AG08395 (cell line): ENCODE measurements at places on chromosomes 2 and 18.

- DNase-seq: no peak
Measured at GRCh38 chr2:45622336-45623075, 11.4 kb upstream of the SRBD1 start.

GRCh38 chr18:35658112-35658511 lies 76.6 kb downstream of the GALNT1 start:
- no peak for DNase-seq

- DNase-seq: peak; percentile 66
Measured at GRCh38 chr2:97995026-97995733, 568 bp downstream of the TMEM131 start.

DNA sequence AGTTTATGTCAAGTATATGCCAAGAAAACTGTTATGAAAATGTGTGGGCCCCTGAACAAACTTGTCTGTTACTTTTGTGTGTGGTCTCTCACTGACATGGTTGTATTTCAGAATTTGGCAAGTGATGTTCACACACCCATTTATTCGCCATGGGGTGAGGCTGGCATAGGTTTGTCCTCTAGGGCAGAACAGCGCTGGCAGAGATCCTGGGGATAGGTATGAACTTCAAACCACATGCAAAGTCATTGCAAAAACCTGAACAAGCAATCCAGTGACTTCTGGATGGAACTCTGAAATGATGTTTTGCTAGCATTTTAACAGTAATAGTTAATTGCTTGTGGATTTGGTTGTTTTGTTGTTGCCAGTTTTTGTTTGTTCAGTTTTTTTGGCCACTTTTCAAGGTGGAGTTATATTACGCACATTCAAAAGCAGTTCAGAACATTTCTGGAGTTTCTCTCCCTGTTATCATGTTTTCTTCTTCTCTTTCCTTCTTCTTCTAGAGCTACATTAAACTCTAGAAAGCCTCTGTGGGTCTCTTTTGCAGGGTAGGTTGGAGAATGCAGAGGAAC lies 78.5 kb downstream of the MDH1 start:
- DNase-seq: peak; percentile 21

DNA sequence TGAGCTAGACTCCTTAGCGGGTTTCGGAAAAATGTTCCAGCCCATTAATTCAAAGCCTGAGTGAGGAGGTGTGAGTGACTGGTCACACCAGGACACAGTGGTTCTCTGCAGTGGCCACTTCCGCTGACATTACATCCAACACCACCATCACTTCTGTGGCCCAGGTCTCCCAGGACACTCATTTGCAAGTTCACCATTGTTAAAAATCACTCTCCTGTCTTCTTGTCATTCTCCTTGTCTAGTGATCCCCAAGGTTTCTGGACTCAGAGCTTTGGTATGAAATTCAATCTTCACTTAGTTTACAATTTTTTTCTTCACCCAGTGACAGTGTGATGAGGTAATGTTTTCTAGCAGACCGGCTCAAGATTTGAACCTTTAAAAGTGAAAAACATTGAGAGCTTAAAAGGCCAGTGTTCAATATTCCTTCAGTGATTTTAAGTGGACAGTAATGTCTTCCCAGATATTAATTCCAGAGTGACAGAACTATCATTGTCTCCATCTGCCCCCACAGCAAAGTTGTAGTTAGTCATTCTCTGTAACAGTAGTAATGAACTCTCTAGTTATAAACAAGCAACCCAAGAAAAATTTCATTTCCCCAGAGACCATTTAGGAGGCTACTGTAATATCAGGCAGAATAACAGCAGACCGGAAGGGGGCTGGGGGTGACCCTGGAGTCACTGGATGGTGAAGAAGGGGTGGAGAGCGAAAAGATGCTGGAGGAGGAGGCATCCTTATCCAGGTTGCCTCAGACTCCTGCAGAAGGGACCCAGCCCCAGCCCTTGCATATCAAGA lies 164.9 kb downstream of the GFPT1 start:
- DNase-seq: peak; percentile 39

- DNase-seq: peak; percentile 2
Measured at GRCh38 chr2:125471963-125472362, 1184.0 kb upstream of the GYPC start.

DNA sequence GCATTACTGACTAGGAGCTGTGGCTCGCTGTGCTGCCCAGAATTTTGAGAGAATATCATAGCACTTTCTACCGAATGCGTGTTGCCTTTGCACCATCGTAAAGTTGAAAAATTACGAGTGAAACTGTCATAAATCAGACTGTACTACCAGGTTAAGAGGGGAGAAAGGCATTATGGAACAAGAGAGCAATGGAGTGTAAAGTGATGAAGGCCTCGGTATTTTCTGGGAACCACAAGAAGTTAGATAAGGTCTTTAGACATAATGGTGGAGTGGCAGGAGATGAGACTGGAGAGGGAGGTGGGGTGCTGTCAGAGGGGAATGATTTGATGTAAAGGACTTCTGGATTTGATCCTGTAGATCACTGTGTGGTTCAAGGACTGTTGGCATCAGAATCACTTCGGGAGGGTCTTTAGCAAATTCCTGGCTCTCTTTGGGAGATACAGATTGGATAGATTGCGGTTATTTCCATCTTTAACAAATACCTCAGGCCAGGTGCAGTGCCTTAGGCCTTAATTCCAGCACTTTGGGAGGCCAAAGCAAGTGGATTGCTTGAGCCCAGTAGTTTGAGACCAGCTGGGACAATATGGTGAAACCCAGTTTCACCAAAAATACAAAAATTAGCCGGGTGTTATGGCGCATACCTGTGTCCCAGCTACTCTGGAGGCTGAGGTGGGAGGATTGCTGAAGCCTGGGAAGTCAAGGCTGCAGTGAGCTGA lies 4.9 kb upstream of the ADGRF3 start:
- no peak for DNase-seq
